Uterus (tissue), 4 donors: ENCODE measurements at places on chromosomes 11 and 22.

GRCh38 chr11:29005401-29005980 is 897.3 kb downstream of the METTL15 start:
- DNase-seq: no peak

DNA sequence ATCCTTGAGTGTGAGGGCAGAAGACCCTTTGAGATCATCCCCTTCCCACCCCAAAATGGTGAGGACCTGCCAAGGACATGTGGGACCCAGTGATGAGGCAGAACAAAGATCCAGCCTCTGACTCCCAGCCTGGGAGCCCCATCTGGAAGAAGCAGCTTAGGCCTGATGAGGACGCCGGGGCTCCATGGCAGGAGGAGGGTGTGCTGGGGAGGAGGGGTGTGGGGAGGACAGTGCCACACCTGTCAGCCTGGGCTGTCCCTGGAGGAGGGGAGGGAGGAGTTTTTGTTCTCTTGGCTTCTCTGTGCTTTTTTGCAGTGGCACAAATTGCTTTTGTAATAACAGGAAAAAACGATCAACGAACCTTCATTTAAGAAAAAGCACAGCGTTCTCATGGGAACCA is 44.4 kb upstream of the DAGLA start:
- DNase-seq: no peak

DNA sequence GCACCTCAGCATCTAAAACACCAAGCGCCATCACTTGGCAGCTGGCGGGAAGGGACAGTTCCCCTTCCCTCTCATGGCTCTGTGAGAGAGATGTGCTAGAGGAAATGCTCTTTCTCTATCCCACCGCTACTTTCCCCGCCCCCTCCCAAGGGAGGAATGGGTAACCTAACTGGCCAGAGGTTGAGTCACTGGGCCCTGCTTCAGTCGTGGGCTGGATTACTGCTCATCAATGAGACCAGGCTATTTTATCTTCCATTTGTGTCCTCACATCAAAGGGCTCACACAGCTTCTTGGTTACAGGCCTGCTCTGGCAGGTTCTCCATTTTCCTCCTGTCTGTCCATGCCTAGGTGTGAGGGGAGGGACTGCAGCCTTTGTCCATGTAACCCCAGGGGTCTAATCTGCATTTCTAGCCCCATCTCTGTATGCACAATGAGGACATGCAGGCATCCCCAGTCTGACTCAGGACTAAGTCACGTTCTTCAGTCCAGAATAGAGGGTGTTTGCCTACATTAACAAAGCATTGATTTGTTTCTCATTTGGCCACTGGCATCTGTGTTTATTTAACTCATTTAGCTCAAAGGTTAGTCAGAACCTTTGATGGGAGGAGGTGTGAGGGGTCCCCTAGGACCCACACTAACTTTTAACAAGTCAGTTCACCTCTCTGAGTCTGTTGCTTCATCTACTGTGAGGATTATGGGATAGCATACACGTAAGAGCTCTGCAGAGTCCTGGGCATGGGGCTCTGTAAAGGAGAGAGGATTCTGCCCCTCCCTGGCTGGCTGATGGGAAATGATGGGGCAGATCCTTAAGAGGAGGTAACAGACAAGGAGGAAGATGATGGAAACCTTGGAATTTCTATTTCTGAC is 99.1 kb downstream of the XRRA1 start:
- no peak for DNase-seq

DNA sequence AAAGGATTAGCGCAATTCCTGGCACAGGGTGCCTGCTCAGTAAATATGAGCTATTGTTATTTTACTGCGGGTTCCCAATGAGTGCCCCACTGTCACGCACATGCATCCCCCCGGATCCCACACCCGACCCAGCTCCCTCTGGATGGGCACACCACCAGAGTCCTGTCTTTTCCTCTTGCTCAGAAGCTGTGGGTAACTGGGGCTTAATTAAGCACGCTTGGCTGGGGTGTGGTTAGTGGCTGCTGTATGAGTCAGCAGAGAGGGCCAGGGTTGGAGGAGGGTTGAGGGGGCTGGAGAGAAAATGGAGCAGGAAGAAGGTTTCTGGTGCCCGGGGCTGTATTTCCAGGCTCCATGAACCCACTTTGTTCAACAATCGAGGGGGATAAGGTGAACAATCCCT is 30.3 kb upstream of the NECTIN1 start:
- DNase-seq: no peak

DNA sequence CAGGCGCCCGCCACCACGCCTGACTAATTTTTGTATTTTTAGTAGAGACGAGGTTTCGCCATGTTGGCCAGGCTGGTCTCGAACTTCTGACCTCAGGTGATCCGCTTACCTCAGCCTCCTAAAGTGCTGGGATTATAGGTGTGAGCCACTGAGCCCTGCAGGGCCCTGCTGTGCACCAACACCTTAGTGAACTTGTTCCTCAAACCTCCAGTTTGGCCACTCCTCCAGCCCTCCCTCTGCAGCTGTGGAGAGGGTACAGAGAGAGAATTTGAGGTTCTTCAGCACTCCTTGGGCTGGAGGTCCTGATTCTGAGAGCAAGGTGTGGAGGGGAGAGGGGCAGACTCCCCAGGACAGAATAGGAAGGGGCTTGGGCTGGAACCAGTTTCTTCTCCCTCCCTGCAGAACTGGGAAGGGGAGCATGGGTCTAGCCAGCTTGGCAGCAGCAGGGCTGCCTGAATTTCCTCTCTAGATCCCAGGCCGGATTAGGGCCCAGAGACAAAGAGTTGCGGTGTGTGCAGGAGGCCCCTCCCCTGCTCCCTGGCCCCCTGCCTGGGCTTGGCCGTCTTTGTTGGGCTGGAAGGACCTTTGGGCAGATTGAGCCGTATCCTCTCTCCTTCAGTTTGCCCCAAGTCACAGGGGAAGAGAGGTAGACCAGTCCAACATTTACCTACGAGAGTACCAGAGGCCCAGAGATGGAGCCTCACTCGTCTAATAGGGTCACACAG is 2.3 kb upstream of the PEX16 start:
- no peak for DNase-seq

GRCh38 chr11:47506795-47507562 is 46.0 kb downstream of the CELF1 start:
- DNase-seq: no peak

DNA sequence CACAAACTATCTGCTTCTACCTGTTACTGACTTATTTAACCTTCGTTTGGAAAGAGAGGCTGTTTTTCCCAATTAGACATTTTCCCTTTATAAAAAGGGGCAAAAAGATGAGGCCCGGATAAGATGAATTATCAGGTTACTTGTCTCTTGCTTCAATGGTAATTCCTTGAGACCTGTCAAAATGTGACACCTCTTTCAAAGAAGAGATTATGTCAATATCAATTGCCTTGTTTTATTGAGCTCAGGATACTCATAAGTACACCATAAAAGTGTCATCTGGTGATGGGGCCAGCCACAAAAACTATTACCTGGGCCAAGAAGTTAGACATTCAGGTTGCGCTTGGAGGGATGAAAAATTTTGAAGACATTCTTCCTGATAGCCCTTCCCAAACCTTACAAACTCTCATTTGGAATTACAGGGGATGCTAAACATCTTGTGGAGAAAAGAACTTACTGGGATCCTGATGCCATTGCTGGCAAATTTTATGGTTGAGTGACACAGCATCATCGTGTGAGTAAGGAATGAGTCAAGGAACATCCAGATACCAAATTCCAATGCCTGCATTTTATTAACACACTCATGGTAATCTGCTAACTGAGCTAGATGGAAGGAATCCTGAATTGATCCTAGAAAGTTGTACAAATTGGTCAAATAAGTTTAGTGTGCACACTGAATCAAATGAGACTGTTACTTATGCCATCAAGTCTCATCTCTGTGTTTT is 1071.2 kb downstream of the LRRC4C start:
- no peak for DNase-seq

- no peak for DNase-seq
These were observed 13.7 kb downstream of the NFRKB start for GRCh38 chr11:129881570-129882170.

GRCh38 chr22:44338906-44339305 is 26.2 kb upstream of the SHISAL1 start:
- no peak for DNase-seq

GRCh38 chr11:105960252-105961245 is 61.5 kb downstream of the MSANTD4 start:
- DNase-seq: no peak

DNA sequence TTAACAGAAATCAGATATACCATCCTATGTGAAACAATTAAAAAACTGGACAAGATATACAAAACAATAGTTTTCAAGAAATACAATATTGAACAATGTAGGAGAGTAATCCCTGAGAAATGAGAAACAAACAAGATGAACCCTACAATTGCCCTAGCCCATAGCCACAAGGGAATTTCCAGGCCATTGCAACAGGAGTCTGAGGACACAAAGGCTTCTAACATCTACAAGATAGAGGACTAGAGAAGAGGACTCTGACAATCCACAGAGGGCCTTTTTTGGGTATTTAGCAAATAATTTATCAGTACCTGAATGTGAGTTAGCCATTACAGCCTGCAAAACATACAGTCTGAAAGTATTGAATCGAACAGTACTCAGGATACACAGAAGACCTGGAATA is 251.7 kb downstream of the GRM5 start:
- no peak for DNase-seq

GRCh38 chr11:78916759-78917158 is 342.1 kb upstream of the NARS2 start:
- DNase-seq: no peak

- DNase-seq: no peak
These were observed 107.7 kb upstream of the PARVA start for GRCh38 chr11:12269446-12270214.

- no peak for DNase-seq
These were observed 9.7 kb upstream of the OR52J3 start for GRCh38 chr11:5036669-5037068.

DNA sequence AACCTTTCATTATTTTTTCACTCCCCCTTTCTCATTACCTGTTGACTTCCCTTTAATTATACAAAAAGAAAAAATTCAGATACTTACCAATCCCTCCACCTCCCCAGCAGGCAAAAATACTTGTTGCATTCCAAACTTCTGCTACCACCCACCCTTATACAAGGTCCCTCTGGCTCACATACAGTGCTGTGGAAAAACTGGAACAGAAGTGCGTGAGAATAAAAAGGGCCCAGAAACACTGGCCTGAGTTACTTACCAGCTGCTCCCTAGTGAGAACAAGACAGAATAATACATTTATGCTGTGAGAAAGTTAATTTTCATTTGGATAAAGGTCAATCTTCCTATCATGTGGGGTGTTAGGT is 46.9 kb upstream of the RAPSN start:
- DNase-seq: no peak

DNA sequence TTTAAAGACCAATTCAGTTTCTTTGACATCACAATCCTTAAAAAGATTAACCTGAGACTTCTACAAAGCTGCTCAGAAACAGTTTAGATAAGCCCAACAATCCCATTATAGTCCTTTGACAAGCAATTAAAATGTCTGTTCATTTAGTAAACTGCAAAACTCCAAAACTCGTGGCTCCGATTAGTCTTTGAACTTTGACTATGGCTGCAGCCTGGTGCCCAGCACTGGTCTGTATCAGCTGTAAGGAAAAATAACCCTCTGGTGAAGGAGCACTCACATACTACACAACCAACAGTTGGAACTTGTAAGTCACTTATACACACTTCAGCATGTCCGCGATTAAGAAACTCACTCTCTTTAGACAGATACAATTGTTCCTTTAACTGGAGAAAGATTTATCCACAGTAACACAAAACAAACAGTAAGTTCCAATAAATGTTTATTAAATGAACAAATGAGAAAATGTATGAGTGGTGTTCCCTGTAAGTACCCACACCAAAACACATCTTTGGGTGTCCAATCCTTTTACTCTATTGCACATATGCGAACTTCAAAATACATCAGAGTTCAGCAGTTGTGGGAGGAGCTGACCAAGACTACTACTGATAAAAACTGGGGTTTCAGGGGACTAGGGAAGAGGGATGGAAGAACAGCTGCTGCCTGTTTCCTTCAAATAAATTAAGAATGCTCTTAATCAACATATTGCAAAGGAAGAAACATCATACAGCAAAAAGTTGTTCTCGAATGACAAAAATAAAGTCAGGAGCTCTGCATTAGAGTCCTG is 36.4 kb downstream of the PITPNB start:
- no peak for DNase-seq

DNA sequence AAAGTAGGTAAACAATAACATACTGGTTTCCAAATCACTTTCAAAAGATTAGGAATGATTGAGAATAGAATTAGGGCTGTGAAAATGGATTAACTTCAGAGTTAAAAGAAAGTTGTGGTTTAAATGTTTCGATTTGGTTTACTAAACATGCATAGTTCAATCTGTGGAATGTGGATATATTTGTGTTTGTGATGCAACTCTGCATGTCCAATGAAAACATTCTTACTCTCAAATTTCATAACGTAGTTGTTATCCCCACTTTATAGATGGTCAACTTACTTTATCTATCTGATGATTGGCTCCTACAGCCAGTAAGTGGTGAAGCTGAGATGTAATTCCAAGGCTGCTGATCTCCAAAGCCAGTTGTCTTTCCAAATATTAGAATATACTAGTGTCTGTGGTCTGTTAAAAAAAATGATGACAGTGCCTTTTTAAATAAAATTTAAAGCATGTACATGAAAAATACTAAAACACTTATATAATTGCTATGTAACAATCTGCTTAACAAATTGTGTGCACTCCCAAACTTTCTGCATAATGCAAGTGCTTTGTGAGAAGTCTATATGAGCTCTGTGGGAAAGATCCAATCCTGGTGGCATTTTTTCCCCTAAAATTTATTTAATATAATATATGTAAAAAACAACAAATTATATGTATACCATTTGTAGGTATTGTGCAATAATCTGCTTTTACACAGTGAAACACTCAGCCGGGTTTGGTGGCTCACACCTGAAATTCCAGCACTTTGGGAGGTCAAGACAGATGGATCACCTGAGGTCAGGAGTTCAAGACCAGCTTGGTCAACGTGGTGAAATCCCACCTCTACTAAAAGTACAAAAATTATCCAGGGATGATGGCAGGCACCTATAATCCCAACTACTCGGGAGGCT is 9.7 kb upstream of the SIK3 start:
- no peak for DNase-seq

GRCh38 chr11:95279921-95280868 is 49.2 kb upstream of the SESN3 start:
- no peak for DNase-seq

DNA sequence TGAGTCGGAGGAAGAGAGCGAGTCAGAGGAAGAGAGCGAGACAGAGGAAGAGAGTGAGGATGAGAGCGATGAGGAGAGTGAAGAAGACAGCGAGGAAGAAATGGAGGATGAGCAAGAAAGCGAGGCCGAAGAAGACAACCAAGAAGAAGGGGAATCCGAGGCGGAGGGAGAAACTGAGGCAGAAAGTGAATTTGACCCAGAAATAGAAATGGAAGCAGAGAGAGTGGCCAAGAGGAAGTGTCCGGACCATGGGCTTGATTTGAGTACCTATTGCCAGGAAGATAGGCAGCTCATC is 780 bp downstream of the TRIM44 start:
- DNase-seq: no peak

DNA sequence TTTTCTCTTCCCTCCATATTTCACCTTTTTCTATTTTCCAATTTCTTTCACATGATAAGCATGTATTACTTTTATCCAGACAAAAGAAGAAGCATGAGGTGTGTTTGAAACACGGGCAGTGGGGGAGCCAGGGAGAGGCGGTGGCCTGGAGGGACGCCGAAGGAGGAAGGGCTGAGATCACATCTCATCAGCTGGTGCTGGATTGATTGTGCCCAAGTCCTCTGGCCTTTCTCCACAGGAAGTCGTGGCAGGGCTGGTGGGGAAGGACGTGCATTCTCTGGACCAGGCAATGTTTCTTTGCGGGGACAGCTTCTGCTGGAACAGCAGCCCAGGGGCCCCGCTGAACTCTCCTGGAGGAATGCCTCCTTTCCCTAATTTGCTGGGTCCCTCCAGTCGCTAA is 82.9 kb downstream of the MIAT start:
- DNase-seq: no peak

- DNase-seq: no peak
These were observed 810 bp downstream of the ISX start for GRCh38 chr22:35066768-35067167.
